ENCODE measurements at places on chromosomes 1 and 21.

GRCh38 chr1:212162635-212163034 is 122.6 kb upstream of the PPP2R5A start:
- DNase-seq = no peak

DNA sequence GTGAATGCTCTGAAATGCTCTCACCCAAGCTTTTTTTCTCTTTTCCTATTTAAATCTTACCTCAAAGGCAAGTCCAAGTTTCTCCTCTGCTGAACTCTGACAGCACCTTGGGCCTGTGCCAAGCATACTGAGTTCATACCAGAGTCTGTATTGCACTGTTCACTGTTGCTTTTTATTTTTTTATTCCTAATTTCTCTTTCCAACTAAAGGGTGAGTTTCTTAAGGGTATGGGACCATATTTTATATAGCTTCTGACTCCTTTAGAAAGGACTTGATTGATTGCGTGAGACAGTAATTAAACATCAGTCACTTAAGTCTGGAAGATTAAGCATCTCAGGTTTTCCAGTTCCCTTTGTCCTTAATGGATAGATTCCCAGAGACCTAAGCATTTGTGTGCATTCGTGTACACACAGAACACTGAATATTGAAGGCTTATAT is 69.9 kb downstream of the CACHD1 start:
- DNase-seq = peak; percentile 40

DNA sequence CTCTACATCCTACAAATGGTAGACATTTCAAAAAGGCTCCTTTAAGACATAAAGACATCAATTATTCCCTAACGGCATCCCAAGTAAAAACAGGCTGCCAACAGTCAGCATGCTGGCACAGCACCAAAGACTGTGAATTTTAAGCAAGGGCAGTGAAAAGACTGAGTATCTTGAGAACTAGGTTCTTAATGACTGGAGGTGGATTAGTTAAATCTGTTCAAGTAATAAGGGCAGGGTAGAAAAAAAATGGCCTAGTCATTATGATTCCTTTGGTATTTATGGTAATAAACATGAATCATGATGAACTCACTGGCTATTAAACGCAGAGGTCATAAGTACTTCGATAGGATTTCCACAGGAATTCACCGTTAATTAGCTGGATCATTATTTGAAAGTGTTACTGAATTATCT is 75.2 kb downstream of the KIFAP3 start:
- no peak for DNase-seq

DNA sequence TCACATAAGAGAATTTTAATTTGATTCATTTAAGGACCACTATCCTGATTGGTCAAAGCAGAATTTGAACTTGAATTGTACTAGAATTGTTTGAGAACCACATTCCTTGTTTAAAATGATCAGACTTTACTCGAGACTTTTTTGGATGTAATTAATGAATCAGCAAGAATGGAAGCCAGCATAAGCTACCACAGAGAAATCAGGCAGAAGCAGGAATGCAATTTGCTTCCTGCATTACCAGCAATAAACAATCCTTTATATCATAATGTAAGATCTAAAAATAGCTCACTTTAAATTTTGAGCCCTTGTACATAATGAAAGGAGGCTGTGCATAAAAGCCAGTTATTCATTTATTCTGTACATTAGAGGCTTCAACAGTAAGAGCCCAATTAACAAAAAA is 119.8 kb upstream of the BACE2 start:
- no peak for DNase-seq

DNA sequence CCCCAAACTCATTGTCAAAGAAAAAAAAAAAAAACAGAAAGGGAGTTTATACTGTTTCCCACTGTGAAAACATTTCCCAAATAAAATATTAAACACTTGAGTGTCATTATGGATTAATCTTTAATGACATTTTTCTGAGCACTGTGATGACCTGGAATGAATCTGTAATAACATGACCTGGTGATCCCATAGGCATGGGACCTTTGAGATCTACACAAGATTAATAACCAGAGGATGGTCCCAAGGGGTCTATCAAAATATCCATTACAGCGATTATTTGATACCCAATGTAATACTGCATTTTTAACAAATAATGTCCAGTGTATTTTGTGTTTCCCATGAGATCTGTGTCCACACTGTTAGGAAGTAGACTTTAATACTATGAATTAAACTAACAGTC is 32.4 kb upstream of the NCAM2 start:
- DNase-seq = no peak

GRCh38 chr1:8025671-8026144 is 401 bp downstream of the ERRFI1 start:
- DNase-seq = no peak

GRCh38 chr1:53249706-53250105 is 11.4 kb upstream of the MAGOH start:
- DNase-seq = no peak

DNA sequence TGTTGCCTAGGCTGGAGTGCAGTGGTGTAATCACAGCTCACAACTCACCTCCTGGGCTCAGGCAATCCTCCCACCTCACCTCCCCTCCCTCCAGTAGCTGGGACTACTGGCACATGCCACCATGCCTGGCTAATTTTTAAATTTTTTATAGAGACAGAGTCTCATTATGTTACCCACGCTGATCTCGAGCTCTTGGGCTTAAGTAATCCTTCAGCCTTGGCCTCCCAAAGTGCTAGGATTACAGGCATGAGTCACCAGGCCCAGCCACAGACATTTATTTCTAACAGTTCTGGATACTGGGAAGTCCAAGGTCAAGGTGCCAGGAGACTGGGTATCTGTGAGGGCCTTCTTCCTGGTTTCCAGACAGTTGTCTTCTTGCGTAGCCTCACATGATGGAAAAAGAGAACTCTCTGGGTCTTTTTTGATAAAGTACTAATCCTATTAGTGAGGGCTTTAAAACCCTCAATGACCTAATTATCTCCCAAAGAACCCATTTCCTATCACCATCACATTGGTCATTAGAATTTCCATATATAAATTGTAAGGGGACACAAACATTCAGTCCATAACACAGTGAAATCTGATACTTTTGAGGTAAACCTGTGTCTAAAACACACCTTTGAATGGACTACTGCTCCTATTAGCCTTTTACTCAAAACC is 67.9 kb downstream of the PHACTR4 start:
- DNase-seq = no peak

DNA sequence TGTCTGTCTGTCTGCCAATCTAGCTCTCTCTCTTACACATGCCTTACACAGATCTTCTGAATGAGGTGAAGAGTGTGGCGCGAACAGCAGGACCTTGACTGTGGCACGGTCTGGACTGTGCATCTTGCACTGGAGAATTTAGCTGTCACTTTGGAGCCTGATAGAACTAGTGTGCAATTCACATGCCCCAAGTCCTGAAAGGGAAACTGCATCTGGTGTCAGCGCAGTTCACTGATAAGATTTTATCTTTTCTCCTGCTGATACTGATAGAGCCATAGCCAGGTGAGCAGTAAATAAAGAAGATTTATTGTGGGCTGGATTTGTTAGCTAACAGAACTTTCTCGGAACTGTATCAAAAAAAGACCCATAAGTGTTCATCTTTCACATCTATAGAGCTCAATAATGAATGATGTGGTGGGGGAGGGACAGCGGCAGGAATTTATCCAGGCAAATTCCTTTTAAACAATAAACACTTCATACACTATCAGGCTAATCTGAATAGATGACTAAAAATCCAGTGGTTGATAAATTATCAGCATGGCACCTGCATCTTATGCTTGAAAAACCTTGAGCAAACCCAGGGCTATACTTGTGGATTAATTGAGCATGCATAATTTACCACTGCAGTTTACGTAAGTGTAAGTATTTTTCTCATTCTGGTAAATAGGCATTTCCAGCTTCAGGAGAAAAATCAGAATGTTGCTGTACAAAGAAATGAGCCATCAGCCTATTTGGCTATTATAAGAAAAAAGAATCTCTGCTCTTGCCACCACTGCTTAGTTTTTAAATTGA is 104.1 kb downstream of the NTNG1 start:
- DNase-seq = peak; percentile 73

GRCh38 chr1:118982266-118982665 is 5.9 kb downstream of the TBX15 start:
- DNase-seq = no peak

GRCh38 chr1:231631717-231632116 is 5.1 kb downstream of the DISC1 start:
- DNase-seq = no peak

- no peak for DNase-seq
Measured at GRCh38 chr1:191943684-191944083, 214.6 kb upstream of the RGS18 start.

- DNase-seq = no peak
Measured at GRCh38 chr1:25747046-25747719, 52.8 kb upstream of the SELENON start.

DNA sequence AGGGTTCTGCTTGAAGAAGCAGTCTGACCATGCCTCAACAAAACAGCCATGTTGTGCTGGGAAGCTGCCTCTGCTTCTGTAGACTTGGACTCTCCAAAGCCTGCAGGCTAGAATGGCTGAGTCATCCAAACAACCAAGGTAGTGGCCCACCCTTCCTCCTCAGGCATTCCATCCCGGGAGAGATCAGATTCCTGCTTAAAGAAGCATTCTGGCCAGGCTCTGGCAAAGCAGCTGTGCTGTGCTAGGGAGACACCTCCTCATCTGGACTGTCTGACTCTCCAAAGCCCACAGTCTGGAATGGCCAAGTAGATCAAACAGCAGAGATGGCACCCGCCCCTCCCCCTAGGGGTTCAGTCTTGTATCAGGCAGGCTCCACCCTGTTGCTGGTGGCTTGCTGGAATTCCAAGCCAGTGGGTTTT is 38.3 kb upstream of the F3 start:
- DNase-seq = no peak

GRCh38 chr1:179883745-179884138 is 1.7 kb downstream of the TOR1AIP1 start:
- DNase-seq = no peak

GRCh38 chr1:17865912-17866739 is 111.0 kb downstream of the ACTL8 start:
- DNase-seq = no peak

DNA sequence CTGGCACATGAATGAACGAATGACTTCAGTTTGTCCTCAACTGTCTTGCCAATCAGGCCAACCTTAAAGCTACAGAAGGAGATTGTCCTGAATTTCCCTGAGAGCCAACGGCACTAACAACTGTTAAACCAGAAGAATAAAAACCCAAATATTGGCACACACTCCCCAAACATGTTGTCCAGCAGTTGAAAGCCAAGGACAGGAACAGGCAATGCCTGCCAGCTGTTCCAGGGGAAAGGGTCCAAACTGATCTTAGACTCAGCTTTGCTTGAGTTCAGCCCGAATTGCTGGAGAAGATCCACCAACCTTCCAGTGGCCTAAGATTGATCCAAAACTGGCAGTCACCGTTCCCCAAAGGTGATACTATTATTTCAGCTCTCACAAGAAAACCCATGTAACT is 22.4 kb upstream of the AHCTF1 start:
- DNase-seq = no peak

GRCh38 chr1:172473842-172474241 is 30.0 kb upstream of the PIGC start:
- no peak for DNase-seq

- no peak for DNase-seq
Measured at GRCh38 chr1:89971600-89971999, 23.3 kb upstream of the ZNF326 start.

DNA sequence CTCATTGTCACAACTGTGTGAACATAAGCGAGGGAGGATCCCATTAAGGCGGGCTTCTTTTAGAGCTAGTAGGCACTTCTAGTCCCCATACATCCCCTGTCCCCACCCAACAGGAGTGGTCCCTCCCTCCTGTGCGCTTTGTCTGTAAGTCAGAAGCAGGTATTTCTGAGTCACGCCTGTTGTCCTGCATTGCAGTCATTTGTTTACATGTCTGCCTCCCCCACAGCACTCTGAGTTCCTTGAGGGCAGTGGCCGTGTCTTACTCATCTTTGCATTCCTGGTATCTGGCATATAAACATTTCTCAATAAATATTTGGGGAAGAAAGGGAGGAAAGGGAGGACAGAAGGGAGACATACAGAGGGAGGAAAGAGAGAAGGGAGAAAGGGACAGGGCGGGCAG is 40.3 kb downstream of the PLEKHA6 start:
- no peak for DNase-seq

DNA sequence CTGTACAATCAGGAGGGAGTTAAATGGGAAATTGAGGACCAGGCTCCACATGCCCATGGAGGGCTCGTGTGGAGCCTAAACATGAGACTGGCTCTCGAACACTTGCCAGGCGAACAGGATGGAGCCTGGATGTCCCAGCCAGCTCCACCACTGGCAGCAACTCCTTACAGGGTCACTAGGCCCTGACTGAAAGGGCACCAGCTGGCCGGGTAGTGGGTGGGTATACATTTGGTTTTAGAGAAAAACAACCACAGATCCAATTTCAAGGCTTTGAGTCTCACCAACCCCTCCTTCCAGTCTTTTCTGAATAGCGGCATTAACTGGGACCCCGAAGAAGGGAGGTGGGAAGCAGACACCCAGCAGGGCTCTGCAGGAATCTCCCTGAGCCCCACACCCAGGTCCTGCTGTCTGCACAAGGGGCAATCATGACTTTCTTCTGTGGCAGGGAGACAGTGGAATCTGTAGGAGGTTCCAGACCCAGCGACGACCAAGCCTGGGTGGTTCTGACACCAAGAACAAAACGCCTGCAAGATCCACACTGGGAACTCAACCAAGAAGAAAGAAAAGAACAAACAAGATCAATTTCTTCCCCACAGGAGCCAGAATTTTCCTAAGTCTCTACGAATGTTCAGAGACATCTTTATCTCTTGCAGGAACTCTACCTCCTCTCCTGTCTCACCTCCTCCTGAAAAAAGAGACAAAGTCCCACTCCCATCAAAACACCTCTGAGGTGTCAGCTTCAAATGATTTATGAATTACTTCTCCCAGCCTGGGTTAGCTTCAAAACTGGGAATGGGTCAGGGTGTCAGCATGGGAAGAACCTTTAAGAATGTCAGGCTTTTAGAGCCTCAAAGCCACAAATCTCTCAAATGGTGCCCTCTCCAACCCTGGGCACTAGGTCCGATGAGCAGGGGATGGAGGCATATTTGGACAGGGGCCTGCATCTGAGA is 26.5 kb upstream of the SRP9 start:
- DNase-seq = no peak

- peak; percentile 75 for DNase-seq
Measured at GRCh38 chr1:232327899-232328298, 302.0 kb downstream of the SIPA1L2 start.

- no peak for DNase-seq
Measured at GRCh38 chr1:245926888-245927287, 580.2 kb downstream of the SMYD3 start.
